Stimulated activated CD4-positive, alpha-beta T cell treated with anti-CD3 and anti-CD28 coated beads, Interleukin-12 subunit alpha, Interleukin-12 subunit beta, amount 100 ng/mL, for 48 hours (primary cell): ENCODE measurements at places on chromosomes 5 and 9.
A peak's percentile ranks its signal among the peaks of the same experiment; 100 is the strongest.

DNA sequence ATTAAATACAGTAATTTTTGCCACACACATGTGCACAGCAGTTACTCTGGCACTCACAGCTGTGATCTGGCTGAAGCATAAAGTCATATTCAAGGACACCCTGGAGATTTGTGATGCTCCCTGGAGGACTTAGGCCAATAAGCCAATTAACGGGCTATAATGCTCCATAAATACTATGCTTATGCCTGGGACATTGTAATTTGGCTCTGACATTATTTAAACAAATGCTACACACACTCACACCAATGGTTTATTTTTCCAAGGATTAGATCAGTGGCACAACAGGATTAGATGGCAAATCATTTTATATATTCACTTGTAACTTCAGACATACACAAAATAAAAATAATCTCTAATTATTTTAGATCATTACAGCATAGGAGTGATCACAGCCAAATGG is 111.2 kb downstream of the LMNB1 start:
- DNase-seq, result no peak

DNA sequence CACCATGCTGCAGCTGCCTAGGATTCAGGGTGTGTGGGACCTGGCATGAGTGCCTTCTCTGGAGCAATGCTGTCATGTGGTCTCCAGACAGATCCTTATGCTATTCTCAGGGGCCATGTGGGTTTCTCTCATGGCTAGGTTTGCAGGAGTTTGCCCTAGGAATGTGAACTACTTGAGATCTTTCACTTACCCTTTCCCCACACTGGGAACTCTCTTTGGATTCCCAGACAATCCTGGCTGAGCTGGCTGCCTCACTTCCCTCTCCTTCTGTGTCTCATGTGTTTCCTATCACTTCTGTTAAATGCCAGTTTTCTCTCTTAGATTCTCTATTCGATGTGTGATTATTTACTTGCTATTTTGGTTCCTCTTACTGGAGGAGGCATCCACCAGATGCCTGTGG is 270.2 kb upstream of the RASA1 start:
- DNase-seq, result no peak

- DNase-seq, result no peak
These were observed 89.5 kb downstream of the LMX1B start for GRCh38 chr9:126703002-126703865.

DNA sequence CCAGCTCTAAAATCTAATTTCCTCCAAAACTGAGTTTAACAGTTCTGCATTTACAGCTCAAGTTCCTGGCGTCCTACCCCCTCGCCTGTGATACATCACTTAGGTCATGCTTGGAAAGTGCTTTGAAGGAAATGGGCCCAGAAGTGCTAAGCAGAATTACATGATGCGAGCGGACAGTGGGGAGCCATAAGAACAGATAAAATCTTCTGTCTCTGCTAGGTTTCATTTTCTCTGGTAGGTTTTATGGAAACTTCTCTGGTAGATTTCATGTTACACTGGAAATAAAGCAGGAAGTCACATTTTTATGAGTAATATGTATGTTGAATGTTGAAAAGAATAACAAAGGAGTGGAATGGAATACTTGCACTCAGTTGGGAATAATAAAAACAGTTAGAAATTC is 138.3 kb downstream of the ZDHHC21 start:
- DNase-seq, result no peak

- DNase-seq, result no peak
These were observed 521.2 kb downstream of the IRX1 start for GRCh38 chr5:4116834-4117233.

- no peak for DNase-seq
These were observed 15.0 kb upstream of the ORM1 start for GRCh38 chr9:114307899-114308267.

DNA sequence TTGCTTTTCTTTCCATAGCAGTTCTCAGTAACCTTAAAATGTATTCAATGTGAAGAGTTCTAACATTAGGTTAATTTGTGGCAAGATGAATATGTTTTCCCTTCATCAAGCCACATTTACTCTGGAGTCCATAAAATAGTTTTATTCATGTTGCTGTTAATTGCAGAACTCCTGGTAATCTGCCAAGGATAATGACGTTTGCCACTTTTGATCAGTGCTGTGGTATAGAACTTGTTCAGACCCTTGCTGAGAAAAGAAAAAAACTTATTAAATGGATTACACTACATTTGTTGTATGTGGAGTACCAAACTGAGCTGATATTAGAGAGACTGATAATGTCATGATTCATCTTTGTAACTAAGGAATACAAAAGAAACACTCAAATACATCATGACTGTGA is 212.4 kb upstream of the DMAC1 start:
- DNase-seq, result no peak

GRCh38 chr9:87285183-87285850 is 212.3 kb upstream of the DAPK1 start:
- DNase-seq, result no peak

DNA sequence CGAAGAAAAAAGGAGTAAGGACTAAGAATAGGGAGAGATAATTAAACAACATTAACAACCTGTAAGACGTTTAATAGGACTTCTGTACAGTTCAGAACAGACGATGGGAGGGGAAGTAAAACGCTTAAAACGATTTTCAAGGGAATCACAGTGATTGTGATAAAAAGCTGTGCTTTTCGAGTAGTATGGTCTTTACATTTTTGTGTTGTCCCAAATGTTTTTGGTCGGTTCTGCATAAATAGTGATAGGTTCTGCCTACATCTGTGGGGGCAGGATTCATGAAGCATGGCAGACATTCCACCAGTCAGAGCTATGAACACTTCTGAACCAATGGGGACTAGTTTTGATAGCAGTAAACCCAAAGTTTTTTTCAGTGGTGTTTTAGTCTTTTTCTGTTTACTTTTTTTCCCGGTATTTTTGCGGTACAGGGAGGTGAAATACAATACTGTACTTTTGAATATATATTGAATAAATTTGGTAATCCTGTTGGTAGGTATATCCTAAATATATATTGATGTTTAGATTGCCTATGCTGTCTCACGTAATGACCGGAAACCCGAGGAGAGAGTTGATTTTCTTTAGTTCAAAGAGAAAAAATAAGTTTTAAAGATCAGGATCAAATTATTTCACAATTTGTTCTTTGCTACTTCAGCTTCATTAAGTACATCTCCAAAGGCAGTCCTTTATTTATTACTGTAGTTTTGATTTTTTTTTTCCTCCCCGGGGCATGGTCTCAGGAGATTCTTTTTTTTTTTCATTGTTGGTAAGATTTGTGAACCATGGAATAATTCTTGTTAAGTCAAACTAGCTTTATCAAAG is 1.3 kb downstream of the ERBIN start:
- DNase-seq, result peak; percentile 18
